Spleen (tissue), 13 donors: ENCODE measurements at places on chromosomes 3 and 15.

DNA sequence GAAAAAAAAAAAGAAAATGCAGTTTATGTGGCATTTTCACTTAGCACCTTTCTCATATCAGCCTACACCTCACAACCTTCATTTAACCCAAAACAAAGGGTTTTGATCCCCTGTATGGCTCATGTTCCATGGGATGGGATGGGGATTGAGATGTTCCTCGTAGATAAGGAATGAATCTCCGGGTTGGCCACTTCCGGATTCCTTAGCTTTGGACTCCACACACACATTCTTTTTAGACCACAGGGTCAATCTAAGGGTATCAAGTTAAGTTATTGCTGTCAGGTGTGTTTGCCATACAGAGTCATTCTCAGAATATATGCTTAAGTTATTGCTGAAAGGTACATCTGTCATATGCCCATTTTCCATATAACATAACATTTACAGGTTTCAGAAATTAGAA is 301.4 kb upstream of the TGFBR2 start:
- DNase-seq, result no peak

DNA sequence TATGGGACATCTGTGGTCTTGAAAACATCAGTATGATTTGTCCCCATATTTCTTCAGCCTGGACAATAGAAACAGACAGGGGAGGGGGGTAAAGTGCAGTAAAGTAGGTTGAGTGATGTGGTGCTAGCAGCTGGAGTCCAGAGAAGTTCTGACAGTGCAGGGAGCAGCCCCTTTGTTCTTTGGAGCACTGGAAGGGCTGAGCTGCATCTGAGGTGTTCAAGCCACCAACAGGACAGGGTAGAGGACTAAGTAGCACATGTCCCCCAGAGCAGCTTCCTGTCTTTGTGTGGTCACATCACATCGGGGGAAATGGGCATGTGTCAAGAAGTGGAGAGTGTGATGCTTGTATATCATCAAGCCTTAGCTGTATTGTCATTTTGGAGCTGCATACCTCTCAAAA is 12.1 kb downstream of the MRPS22 start:
- DNase-seq, result no peak

DNA sequence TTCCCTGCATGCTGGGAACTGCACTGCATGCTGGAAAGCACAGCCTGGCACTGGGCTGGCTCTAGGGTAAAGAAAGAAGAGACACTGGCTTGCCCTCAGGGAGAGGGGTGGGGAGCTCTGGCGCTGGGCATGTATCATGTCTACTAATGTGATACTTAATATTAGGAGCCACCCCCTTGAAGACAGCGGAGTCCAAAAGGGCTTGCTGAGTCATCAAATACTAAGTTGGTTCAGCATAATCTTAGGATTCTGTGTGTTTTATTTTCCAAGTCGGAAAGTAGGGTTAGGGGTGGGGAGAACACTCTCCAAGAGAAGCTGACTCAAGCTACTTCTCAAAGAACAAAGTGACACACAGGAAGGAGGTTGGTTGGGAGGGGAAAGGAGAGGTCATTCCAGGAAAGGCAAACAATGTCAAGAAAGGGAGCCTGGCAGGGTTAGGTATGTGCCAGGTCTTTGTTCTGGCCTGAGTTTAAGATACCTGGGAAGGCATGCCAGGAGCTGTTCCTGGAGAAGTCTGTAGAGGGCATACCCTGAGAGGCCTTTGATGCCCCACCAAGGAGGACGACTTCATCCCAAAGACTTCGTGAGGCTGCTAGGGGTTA is 237.8 kb upstream of the NR2E3 start:
- no peak for DNase-seq

- no peak for DNase-seq
Measured at GRCh38 chr3:43855674-43856299, 165.0 kb downstream of the ABHD5 start.

DNA sequence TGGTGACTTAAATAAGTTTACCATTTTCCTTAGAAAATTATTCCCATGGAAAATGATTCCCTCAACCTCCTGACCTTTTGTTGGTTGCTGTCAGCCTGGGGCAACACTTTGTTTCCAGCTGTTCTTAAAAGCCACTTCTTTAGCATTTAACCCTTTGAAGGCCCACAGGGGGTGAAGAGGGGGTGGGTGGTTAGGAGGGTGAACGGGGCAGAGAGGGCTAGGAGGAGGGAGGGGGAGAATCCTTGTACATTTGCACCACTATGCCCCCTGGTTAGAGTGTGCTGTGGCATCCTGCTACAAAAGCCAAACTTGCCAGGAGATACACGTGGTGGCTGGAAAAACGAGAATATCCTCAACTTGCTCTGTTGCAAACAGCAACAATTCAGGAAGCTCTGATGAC is 273.2 kb upstream of the RGMA start:
- no peak for DNase-seq

DNA sequence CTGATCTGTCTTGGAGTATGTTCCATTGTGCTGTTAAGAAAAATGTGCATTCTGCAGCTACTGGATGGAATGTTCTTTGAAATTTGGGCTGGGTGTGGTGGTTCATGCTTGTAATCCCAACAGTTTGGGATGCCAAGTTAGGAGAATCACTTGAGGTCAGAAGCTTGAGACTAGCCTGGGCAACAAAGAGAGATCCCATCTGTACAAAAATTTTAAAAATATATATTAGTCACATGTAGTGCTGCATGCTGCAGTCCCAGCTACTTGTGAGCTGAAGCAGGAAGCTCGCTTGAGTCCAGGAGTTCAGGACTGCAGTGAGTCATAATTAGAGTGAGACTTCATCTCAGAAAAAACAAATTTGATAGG is 62.8 kb upstream of the PLSCR4 start:
- no peak for DNase-seq

GRCh38 chr15:70974004-70974832 is 81.6 kb downstream of the LRRC49 start:
- no peak for DNase-seq

GRCh38 chr15:92071045-92071634 is 217.6 kb downstream of the SLCO3A1 start:
- DNase-seq, result no peak

DNA sequence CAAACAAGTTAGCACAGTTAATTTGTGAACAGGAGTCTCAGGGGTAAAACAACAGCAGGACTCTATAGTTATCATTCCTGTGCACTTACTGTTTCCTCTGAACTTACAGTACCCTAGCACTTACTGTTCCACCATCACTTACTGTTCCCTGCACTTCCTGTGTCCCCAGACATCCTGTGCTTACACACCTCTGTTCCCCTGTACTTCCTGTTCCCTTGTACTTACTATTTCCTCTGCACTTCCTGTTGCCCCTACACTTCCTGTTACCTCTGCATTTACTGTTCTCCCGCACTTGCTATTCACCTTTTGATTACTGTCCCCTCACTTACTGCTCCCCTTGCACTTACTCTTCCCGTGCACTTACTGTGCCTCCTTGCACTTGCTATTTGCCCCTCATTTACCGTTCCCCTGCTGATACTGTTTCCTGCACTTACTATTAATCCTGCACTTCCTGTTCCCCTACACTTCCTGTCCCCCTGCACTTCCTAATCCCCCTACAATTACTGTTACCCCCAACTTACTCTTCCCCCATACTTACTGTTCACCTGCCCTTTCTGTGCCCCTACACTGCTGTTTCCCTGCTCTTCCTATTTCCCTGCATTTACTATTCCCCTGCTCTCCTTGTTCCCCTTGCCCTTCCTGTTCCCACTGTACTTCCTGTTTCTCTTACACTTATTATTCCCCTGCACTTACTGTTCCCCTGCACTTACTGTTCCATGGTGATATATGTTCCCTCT is 30.3 kb downstream of the TPRA1 start:
- no peak for DNase-seq
